Effector CD4-positive, alpha-beta T cell (primary cell): ENCODE measurements at places on chromosomes 7 and 10.

DNA sequence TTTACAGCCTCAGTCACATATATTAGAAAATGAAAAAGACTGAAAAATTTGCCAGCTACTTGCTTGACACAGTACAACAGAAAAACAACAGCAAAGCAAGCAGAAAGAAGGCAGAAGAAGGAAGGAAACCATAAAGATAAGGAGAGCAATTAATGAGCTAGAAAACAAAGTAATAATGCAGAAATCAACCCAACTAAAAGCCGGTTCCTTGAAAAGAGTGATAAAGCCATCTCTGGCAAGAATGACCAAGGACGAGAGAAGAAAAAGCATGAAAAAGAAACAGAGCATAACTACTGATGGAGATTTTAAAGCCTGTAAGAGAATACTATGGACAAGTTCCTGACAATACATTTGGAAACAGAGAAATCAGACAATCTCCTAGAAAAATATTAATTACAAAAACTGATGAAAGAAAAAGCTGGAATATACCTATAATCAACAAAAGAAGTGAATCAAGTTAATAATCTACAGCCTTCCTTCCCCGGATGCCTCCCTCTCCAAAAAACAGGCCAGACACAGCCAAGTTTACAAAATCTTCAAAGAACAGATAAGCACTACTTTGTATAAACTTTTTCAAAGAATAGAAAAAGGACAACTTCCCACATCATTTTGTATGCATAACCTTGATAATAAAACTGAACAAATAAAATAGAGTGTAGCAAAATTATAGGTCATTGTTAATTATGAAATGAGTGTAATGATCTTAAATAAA, 204.0 kb downstream of the BAMBI start:
- DNase-seq, result no peak

DNA sequence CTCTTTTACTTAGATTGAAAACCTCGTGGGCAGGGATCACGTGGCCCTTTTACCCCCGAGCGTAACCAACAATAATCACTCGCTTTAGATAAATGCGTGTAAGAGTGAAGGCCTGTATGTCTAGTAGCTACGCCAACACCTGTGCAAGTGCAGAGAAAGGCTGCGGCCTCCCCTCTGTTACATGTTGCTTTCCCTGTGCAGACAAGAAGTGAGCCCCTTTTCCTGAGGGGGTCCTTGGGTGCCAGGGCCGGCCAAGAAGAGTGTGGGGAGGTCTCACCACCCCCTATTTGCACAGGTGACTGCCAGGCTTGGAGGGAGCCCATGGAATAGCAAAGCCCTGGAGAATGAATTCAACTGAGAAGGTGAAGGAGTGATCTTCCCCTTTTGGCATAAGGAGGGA, 35.6 kb upstream of the CNPY1 start:
- no peak for DNase-seq

DNA sequence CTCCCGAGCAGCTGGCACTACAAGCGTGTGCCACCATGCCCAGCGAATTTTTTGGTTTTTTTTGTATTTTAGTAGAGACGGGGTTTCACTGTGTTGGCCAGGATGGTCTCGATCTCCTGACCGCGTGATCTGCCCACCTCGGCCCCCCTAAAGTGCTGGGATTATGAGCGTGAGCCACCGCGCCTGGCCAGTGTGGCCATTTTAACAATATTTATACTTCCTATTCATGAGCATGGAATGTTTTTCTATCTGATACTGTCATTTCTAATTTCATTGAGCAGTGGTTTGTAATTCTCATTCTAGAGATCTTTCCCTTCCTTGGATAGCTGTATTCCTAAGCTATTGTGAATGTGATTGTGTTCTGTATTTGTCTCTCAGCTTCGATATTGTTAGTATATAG, 96.2 kb downstream of the GLCCI1 start:
- DNase-seq, result no peak

GRCh38 chr10:69842882-69843281, 41.2 kb downstream of the COL13A1 start:
- no peak for DNase-seq

DNA sequence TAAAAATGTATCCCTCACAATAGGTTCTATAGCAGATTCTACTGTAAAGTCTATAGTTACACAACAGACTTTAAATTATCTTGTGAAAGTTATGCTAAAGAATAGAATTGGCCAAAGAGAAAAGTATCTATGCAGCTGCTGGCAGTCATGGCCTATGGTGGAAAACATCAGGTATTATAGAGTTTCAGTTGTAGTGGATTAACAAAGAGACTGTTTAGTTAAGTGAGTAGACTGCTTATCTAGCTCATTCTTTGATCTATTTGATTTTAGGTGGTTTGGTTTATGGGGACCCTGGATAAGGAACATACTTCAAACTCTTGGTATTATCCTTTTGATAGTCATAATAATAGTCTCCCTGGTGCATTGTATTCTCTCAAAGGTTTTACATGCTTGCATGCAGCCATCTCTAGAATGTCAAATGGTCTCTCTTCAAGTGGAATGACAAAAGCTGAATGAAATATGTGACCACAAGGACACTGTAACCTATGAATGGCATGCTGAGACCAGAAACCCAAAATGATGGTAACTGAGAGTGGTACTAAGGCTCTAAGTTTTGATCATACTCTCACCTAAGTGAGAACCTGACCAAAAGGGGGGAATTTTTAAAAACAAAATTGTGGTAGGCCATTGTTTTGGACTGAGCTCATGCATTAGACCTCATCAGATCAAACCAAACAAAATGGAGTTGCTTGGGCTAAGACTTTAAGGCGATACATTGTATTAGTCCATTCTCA, 54.9 kb upstream of the NAMPT start:
- DNase-seq, result no peak

- DNase-seq, result no peak
Observed at GRCh38 chr10:21020545-21020944, 123.4 kb upstream of the NEBL start.

DNA sequence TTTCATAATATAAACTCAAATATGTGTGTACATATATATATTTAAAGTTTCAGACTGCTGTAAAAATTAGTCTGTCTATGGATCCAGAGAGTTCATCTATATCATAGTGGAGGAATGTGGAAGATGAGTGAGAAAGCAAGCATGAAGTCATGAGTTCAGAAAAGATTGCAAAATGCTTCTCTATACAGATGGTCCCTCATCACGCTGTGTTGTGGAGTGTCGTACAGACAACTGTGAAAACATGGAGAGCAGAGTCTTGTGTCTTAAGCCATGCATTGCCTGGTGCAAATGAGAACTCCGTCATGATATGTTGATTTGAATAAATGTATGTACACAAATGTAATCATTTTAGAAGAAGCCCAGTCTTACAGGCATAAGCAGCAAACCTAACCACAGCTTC, 316.9 kb downstream of the CNTNAP2 start:
- DNase-seq, result no peak

DNA sequence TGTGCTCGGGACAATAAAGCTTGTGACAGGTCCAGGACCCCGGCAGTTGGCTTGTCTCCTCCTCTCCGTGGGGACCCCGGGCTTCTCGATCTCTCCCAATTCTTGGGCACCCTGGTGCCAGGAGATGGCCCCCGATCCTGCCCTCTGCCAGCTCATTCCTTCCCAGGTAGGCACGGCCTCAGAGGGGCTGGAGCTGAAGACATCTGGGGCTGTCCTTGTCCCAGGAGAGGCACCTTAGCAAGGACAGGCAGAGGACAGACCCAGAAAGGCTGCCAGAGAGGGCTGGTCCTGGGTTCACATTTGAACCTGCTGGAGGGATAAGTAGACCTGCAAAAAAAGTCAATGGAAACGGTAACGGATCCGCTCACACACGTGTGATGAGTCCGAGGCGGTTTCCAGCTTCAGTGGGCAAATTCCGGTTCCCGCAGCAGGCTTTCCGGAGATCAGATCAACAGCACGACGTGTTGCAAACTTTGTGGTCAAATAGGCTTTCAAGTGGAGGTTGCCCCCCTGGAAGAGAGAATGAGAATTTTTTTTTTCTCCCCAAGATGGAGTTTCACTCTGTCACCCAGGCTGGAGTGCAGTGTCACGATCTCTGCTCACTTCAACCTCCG, 47.7 kb upstream of the GTF2IRD1 start:
- DNase-seq, result no peak

- no peak for DNase-seq
Observed at GRCh38 chr7:106824458-106824857, 40.6 kb upstream of the PIK3CG start.
